ENCODE measurements at places on chromosomes 3 and 15. TPM values are rescaled to one million over a fixed set of nuclear protein-coding genes. Genes with fewer than 3 reads are reported as not detected.
A peak's percentile ranks its signal among the peaks of the same experiment; 100 is the strongest.

Gene MYLK
- total RNA-seq: 262 TPM

Gene XIRP1
- 0.12 TPM for total RNA-seq

GRCh38 chr3:63124090-63124489, 154.0 kb upstream of the SYNPR start:
- no peak for DNase-seq

DNA sequence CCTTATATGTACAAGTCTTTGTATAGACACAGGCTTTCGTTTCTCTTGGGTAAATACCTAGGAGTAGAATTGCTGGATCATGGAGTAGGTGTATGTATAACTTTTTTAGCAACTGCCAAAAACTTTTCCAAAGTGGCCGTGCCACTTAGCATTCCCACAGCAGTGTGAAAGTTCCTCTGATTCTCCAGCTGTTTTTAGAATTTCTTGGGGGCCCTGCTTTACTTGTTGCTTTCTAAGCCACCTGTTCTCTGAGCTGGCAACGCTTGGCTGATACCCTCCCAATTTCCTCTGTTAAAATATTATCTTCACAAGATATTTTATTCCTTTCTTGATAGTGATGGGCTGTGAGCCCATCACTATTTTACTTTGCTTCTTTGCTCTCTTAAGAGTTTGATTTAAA, 19.2 kb downstream of the LIMD1 start:
- no peak for DNase-seq

GRCh38 chr15:96306321-96306720, 24.2 kb upstream of the NR2F2 start:
- no peak for DNase-seq

Gene HCLS1
- not detected for total RNA-seq

DNA sequence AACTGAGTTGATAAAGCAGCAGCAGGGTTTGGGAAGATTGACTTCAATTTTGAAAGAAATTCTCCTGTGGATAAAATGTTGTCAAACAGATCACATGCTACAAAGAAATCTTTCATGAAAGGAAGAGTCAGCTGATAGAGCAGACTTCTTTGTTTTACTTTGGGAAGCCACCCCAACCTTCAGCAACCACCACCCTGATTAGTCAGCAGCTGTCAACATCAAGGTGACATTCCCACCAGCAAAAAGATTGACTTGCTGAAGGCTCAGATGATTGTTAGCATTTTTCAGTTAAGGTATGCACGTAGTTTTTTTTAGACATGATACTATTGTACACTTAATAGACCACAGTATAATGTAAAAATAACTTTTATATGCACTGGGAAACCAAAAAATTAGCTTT, 87.6 kb upstream of the ACKR4 start:
- no peak for DNase-seq

Gene CAV3
- not detected for total RNA-seq

Gene CAMKV
- total RNA-seq: 0.27 TPM

DNA sequence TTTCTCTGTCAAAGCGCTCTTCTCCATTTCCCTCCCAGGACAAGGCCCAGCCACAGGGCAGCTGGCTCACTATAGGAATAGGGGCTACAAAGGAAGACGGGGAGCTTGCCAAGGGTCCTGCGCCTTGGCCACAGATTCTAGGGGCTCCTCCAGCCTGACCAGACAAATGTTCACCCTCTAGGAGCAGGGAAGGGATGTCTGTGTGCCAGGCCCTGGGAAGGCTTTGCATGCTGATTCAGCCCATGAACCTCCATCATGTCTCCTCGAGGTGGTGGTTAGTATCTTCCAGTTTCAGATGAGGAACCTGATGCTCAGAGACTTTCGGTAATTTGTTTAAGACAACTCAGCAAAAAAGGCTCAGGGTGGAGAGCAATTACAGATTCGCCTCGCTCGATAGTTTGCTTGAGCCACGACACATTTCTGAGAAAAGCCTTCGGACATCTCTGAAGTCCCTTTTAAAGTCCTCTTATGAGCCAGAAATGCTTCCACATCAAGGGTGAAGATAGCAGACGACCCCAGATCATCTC, 110.0 kb downstream of the XXYLT1 start:
- DNase-seq: no peak

DNA sequence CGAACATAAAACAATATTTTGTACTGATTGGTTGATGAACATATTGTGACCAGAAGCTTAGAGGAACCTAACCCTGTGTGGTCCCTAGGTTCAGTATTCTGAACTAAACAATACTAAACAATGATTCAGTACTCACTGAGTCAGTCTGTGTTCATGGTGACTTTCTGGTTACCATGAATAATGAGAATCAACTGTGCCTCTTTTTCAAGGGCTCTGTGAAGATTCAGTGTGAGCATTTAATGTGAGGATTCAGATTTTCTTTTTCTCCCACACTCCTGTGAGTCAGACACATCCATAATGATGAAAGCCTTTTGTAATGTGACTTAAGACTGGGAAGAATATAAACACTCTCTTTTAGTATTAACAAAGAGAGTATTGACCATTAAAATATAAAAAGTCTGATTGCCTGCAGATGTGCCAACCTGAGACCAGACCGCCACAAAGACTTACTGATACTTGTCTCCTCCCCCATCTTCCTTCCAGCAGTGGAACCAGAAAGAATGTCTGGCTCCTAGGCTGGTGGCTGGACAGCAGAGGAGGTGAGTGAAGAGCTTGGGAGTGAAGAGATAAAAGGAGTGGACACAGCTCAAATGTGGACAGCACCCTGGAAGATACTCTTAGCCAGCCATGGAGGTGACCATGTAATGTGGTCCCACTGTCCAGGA, 17.6 kb upstream of the ACTL6A start:
- DNase-seq: peak; percentile 84

Measured in M059J (cell line).